ENCODE measurements at places on chromosomes 4 and X. TPM values are rescaled to one million over a fixed set of nuclear protein-coding genes. Genes with fewer than 3 reads are reported as not detected.

DNA sequence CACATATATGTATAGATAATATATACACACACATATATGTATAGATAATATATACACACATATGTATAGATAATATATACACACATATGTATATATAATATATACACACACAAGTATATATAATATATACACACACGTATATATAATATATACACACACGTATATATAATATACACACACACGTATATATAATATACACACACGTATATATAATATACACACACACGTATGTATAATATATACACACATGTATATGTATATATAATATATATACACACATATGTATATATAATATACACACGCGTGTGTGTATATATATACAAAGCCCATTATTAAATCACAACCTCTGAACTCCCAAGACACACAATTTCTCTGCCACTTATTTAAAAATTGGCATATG lies 8.0 kb upstream of the UBE2K start:
- DNase-seq: no peak

DNA sequence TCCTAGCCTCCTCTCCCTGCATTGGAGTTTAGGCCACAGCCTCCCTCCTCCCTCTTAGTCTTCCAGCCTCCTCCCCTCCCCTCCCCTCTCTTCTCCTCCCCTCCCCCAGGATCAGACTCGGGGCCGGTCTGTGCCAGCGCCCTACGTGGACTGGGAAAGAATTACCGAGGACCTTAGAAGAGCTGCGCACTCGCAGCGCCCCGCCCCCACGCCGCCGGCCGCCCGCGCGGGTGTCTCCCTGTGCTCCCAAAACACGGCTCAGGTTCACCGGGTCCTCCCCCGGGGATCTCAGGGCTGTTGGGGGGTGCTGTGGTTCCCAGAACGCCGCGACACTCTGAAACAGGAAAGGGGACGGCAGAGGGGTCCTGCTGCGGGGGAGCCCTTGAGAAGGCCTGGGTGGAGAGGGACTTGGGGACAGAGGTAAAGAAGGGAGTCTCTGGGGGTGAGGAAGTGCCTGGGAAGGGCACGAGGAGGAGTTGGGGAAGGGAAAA lies 122.3 kb upstream of the TBL1X start:
- no peak for DNase-seq

- DNase-seq: no peak
Measured at GRCh38 chr4:128380306-128380705, 92.7 kb upstream of the PGRMC2 start.

GRCh38 chrX:44299177-44299576 lies 44.3 kb downstream of the EFHC2 start:
- no peak for DNase-seq

DNA sequence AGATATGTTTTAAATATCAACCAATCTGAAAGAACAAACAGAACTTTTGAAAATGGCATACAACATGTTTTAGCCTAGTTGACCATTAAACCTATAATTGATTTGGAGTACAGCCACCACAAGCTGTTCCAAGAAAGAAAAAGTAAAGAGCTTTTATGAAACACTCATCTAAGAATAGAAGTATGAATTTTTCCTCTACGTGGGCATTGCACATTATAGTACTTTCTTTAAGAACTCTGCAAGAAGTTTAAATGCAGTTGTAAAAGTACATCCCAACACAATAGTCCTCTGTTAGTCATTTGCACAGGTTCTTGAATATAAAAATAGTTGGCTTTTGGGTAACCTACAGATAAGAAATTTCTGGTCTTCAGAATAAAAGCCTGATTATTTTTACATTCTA lies 933.6 kb upstream of the ADGRL3 start:
- DNase-seq: no peak

DNA sequence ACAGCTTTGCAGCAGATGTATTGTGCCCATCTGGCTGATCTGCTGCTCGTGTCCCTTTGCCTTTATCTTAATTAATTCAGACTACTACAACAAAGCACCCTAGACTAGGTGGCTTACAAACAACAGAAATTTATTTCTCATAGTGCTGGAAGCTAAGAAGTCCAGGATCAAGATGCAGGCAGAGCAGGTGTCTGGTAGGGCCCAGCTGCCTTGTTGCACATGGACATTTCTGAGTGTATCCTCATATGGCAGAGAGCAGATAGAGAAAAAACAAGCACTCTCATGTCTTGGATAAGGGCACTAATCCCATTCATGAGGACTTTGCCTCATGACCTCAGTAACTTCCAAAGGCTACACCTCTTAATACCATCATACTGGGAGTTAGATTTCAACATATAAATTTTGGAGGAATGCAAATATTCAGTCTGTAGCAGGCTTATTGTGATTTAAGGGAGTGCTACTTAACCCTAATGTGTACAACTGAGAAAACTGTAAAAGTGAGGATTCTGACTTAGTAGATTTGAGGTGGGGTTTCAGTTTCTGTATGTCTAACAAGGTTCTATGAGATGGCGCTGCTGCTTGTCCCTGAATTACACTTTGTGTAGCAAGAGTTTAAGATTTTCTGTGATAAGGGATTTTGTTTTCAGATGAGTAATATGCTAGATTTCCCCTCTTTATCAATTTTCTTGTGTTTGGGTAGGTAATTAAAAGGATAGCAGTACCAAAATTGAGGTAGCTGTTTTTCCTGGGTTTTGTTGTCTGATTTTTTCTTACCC lies 473.2 kb upstream of the TECRL start:
- no peak for DNase-seq

The SLITRK2 gene
- total RNA-seq: 2.1 TPM

The GRID2 gene
- not detected for total RNA-seq

The MORF4L2 gene
- 373 TPM for total RNA-seq

The CT45A5 gene
- not detected for total RNA-seq

The DCHS2 gene
- 1.2 TPM for total RNA-seq

The SPANXN1 gene
- not detected for total RNA-seq

The AFF2 gene
- total RNA-seq: 10.2 TPM
